ENCODE measurements at places on chromosomes 7 and 10. TPM values are rescaled to one million over a fixed set of nuclear protein-coding genes. Genes with fewer than 3 reads are reported as not detected.

DNA sequence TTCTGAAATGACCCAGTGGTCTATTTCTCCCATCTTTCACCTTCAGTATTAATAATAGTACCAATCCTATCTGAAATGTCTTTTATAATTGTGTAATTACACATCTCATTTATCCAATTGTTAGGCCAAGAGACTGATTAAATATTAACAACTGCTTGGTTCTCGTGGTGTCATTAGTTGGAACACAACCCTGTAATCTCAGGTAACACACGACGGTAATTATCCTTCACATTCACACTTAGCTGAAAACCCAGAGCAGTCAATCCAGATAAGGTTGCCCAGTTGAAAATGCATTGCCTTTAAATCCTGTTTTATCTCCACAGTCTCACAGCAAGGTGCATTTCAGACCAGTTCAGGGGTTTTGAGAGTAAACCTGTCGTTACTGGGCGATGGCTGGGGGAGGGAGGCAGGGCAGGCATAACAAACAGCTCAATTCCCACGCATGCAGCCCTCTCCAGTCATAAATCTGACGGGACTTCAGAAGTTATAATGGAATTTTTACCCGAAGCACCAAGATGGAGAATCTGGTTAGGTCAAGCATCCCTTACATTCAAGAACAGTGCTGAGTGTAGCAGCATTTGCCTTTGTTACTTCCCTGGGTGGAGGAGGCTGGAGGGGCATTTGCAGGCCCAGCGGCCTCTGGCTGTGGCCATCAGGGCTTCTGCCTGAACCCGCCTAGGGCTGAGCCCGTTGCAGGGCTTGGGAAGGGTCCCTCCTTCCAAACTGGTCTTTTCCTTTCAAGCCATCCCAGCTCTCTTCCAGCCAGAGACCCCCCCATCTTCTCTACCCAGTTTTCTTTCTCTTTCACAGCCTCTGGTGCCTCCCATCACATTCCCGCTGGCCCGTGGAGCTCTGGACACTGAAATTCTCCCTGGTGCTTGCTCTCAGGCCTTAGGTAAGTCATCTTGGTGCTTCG, 201.0 kb upstream of the LYZL2 start:
- no peaks in the 10 kb centered on the region for H3K36me3 ChIP-seq
- H3K27ac ChIP-seq, result no peak overlapping the region
- H3K4me3 ChIP-seq, result no peak overlapping the region
- no peak for DNase-seq
- no peaks in the 10 kb centered on the region for H3K4me1 ChIP-seq
- no peaks in the 10 kb centered on the region for H3K27me3 ChIP-seq

DNA sequence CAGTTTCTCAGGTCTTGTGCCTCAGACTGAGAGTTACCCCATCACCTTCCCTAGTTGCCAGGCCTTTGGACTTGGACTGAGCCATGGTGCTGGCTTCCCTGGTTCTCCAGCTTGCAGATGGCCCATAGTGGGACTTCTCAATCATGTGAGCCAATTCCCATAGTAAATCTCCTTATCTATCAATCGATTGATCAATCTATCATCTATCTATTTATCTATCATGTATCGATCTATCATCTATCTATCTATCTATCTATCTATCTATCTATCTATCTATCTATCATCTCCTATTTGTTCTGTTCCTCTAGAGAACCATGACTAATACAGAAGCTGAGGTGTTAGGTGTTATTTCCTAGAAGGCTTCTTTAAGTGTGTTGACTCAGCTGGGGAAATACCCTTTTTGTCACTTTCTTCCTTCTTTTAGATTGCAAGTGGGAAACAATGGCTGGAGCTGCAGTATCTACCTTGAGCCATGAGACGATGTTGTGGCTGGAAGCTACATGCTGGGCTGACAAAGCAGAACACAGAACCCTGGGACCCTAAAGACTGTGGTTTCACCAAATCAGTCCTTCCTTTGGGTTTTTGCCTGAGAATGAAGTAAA, 234.7 kb upstream of the GLI3 start:
- no peaks in the 10 kb centered on the region for H3K4me1 ChIP-seq
- no peaks in the 10 kb centered on the region for H3K27me3 ChIP-seq
- H3K36me3 ChIP-seq, result no peaks in the 10 kb centered on the region

DNA sequence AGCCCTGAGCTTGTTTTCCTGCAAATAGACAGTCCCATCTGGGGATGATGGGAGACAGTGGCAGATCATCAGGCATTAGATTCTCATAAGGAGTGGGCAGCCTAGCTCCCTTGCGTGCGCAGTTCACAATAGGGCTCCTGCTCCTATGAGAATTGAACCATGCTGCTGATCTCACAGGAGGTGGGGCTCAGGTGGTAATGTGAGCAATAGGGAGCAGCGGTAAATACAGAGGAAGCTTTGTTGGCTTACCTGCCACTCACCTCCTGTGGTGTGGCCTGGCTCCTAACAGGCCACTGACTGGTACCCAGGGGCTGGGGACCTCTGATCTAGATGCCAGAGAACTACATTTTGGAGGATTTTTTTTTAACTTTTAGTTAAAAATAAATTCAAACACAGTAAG, 434.8 kb upstream of the MKI67 start:
- DNase-seq, result no peak
- no peaks in the 10 kb centered on the region for H3K27me3 ChIP-seq
- H3K4me1 ChIP-seq, result no peaks in the 10 kb centered on the region
- no peak overlapping the region for H3K27ac ChIP-seq
- H3K36me3 ChIP-seq, result no peaks in the 10 kb centered on the region

DNA sequence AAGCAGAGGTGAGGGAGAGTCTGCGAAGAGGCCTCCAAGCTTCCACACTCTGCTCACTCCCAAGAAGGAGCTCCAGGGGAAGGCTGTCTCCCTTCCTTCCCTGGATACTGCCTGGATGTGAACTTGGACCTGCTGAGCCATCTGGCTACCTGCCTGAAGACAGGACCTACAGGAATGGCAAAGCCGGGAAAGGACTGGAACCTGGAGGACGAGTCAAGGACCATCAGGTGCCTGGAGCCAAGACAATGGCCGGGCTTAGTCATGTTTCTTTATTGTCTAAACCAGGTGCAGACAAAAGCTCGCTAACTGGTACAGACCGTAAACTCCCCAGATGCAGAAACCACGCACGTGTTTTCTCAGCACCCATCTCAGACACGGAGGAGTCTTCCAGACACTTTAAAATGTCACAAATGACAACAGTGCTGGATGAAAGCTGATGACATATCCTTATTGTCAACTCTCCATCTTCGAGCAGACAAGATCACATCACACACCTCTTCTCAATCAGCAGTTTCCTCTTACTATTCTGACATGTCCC, 12.1 kb downstream of the ASB13 start:
- H3K36me3 ChIP-seq, result no peaks in the 10 kb centered on the region
- no peaks in the 10 kb centered on the region for H3K27me3 ChIP-seq
- no peak overlapping the region for H3K4me3 ChIP-seq
- DNase-seq, result peak; percentile 80

Gene CDC14C
- total RNA-seq, result not detected

- no peaks in the 10 kb centered on the region for H3K27me3 ChIP-seq
- H3K4me1 ChIP-seq, result no peaks in the 10 kb centered on the region
- H3K36me3 ChIP-seq, result no peaks in the 10 kb centered on the region
- H3K4me3 ChIP-seq, result no peak overlapping the region
Measured at GRCh38 chr7:24877790-24878311, 102.1 kb downstream of the OSBPL3 start.

Gene UCMA
- not detected for total RNA-seq

DNA sequence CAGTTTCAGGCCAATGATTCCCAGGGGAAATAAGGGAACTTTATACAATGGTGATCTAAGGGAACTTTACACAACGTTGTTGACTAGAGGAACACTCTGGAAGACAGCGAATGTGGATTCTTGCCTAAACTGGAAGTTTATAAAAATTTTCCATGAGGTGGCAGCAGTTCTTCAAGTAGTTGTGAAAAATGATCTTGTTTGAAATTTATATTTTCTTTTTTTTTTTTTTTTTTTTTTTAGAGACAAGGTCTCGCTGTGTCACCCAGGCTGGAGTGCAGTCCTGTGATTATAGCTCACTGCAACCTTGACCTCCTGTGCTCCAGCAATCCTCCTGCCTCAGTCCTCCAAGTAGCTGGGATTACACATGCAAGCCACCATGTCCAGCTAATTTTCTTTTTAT, 32.1 kb upstream of the GTF2I start:
- DNase-seq, result no peak
- no peak overlapping the region for H3K4me3 ChIP-seq
- H3K4me1 ChIP-seq, result no peaks in the 10 kb centered on the region
- H3K27me3 ChIP-seq, result no peaks in the 10 kb centered on the region

Gene PLAC9
- 3.9 TPM for total RNA-seq

DNA sequence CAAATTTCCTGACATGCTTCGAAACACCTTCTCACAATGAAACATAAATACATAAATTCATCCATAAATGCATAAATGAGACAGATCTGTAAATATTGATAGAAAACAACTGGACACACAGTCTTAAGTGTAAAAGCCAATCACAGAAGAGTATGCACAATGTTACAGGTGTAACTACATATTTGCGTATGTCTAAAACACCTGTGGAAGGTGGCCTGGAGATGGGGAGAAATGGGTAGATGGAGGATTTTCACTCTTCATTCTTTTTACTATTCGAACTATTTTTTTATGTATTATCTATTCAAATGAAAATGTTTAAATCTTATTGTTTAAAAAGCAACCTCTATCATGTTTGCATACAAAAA, 860 bp downstream of the IQUB start:
- DNase-seq, result no peak
- H3K4me3 ChIP-seq, result no peak overlapping the region
- H3K27ac ChIP-seq, result no peak overlapping the region
- H3K36me3 ChIP-seq, result no peaks in the 10 kb centered on the region

DNA sequence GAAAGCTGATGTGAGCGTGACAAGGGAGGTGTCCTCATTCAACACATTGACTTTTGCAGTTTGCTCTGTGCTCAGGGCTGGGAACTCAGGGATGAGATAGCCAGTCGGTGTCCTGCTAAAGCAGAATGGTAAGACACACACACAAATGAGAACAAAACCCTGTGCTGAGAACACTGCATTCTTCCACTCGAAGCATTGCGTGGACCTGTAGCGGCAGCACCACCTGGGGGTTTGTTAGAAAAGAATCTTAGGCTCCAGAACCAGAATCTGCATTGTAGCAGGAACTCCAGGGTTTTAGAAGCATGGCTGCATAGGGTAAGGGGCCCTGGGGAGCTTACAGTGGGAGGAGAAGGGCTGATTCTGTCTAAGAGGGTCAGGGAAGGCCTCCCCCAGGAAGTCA, 21.5 kb upstream of the OGDHL start:
- H3K4me1 ChIP-seq, result no peaks in the 10 kb centered on the region
- no peak overlapping the region for H3K27ac ChIP-seq
- no peaks in the 10 kb centered on the region for H3K36me3 ChIP-seq
- no peaks in the 10 kb centered on the region for H3K27me3 ChIP-seq
- no peak overlapping the region for H3K4me3 ChIP-seq

- no peak overlapping the region for H3K27ac ChIP-seq
- H3K36me3 ChIP-seq, result no peaks in the 10 kb centered on the region
- no peak for DNase-seq
- H3K4me3 ChIP-seq, result no peak overlapping the region
Measured at GRCh38 chr10:35172574-35172973, 45.9 kb downstream of the CREM start.

- no peaks in the 10 kb centered on the region for H3K36me3 ChIP-seq
- no peaks in the 10 kb centered on the region for H3K4me1 ChIP-seq
- DNase-seq, result peak; percentile 29
Measured at GRCh38 chr7:5237286-5237685, 45.5 kb upstream of the SLC29A4 start.

All from colonic mucosa (tissue), 4 donors.